Cardiac fibroblast (primary cell): ENCODE measurements at places on chromosomes 16 and 17.

DNA sequence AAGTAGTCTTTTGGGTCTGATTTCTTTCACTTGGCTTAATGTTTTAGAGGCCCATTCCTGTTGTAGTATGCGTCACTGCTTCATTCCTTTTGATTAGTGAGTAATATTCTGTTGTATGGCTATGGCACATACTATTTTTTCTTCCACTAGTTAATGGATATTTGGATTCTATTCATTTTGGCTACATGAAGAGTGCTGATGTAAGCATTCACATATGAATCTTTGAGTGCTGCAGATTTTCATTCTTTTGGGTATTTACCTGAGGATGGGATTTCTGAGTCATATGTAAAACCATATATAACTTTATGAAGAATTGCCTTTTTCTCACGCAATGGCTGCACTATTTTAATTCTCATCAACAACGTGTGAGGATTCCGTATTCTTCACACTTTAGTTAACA, 113.6 kb downstream of the AHSP start:
- DNase-seq: no peak

DNA sequence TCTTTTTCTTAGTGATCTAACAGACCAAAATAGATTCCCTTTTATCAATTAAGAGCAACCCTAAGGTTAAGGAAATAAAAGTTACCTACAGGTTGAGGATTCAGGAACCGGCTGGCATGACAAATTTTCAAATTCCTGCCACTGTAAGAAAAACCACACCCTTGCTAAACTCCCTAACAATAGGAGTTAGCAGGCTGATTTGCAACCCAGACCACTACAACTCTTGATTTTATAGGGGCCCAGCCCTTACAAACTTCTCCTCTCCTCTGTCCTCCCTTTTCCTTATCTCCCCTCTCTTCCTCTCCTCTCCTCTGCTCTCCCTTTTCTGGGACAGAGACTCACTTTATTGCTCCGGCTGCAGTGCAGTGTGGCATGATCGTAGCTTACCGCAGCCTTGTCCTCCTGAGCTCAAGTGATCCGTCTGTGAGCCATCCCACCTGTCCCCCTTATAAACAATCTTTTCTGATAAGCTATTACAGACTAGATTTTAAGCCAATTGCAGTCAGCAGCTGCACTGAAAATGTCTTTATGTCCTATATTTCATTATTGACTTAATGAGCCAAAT, 418.9 kb downstream of the CDH8 start:
- no peak for DNase-seq

GRCh38 chr17:41928693-41929251, 1.6 kb upstream of the ODAD4 start:
- no peak for DNase-seq

GRCh38 chr16:69179328-69180010, 7.5 kb upstream of the SNTB2 start:
- peak; percentile 83 for DNase-seq

DNA sequence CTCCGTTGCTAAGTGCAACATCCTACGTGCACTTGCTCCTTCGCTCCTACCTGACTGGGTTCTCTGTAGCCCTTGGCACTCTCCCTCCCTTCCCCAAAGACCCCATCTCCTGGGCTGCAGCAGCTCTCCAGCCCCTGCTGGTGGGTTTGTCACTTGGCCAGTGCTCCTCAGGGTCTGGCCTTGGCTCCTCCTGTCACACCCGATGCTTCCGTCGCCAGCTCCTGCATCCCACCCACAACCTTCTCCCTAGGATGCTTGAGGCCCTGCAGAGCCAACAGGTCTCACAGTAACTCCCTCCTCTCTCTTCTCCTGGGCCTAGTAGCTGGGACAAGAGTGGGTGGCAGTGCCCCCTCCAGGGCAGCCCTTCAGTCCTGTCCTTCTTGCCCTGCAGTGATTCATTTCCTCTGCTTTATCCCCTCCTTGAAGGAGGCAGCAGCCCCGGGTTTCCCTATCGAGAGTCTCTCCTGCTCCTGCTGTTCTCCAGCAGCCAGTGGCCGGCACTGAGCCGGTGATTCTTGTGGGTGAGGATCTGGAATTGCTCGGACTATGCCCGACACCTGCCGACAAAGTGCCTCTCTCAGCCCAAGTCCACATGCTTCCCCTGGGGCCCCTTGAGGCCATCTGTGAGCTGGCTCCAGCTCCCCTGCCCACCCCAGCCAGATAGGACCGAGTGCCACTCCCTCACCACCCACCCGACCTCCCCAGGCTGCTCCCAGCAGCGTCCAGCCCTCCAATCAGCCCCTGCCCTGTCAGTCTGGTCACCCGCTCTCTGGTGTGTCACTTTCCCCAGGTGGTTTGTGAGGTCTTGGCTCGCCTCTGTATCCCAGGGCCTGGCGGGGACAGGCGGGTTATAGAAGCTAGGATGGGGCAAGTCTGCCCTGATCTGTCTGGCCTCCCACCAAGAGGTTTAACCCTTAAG, 3.8 kb downstream of the LITAFD start:
- peak; percentile 50 for DNase-seq

GRCh38 chr16:83779886-83780285, 27.9 kb upstream of the HSBP1 start:
- peak; percentile 35 for DNase-seq

DNA sequence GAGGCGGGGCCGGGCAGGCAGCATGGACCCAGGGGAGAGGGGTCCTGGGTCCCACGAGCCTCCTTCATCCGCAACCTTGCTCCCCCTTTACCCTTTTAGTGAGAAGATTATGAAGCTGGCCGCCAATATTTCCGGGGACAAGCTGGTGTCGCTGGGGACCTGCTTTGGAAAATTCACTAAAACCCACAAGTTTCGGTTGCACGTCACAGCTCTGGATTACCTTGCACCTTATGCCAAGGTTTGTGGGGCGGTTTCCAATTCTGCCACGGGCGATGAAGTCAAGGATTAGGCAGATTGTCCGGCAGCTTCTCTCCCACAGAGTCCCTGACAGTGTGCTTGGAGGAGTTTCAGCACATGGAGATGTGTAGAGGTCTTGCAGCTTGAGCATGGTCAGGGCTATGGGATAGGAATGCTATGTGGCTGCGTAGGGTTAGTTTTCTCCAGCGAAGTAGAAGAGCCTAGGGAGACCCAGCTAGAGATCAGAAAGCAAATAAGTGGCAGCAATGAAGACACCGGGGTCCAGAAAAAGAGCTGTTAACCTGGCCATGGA, 598 bp downstream of the NIP7 start:
- DNase-seq: no peak

GRCh38 chr17:4605826-4606225, 21.5 kb downstream of the SMTNL2 start:
- DNase-seq: peak; percentile 75

- peak; percentile 89 for DNase-seq
These were observed 236.3 kb downstream of the KCNJ2 start for GRCh38 chr17:70405492-70406220.

GRCh38 chr17:49742166-49742638, 21.7 kb downstream of the FAM117A start:
- peak; percentile 42 for DNase-seq

DNA sequence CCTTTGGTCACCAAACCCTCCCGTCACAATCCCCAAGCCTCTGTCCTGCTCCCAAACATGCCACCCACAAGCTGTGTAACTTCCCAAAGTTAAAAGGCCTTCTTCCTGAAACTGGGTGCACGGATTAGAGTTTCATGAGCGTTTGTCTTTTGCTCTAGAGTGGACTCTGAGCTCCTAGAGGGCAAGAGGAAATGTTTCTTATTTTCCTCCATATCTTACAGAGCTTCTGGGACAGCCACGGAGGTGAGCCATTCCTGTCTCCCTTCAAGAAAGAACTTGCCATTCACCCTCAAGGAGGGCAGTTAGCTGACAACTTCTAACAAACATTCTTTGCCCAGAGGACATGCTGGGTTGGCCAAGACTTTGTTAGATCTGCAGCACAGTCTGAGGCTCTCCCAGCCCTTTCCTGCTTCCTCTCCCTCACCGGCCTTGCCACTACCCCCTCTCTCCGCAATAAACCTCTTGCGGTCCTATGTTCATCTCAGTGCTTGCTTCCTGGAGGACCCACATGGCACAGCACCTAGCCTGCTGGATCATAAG, 2.6 kb upstream of the MYCBPAP start:
- DNase-seq: no peak

- DNase-seq: peak; percentile 59
These were observed 917 bp downstream of the YWHAE start for GRCh38 chr17:1398931-1399678.

DNA sequence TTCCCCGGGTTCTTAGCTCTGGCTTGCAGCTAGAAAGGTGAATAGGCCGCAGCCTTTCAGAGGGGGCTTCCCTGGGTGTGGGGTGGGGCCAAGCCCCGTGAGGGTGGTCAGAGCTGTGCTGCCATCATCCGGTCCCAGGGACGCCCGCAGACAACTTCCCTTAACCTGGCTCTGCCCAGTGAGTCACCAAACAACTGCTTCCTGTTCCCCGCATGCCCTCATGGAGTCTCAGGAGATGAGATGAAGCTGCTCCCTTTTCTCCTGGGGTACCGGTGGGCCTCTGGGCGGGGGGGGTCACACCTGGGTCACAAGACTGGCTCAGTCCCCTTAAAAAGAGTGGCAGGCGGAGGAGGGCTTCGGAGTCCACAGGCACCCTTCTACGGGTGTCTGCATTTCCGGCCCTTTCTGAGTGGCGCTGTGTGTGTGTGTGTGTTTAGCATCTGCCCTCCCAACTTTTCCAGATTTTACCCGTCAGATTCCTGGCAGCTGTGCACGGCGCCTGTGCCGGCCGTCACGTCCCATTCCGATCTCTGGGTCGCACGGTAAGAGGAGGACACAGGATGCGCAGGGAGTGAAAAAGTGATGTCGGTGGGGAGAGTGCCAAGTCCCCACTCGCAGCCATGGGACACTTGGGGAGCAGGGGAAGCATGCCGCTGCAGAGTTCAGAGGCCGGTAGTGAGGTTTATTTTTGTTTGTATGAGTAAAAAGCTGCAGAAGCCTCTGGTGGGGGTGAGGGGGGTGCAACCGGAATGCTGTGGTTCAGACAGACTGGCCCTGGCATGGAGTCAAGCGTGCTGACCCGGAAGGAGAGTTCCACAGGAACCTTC, 16.8 kb downstream of the HIC1 start:
- peak; percentile 86 for DNase-seq

DNA sequence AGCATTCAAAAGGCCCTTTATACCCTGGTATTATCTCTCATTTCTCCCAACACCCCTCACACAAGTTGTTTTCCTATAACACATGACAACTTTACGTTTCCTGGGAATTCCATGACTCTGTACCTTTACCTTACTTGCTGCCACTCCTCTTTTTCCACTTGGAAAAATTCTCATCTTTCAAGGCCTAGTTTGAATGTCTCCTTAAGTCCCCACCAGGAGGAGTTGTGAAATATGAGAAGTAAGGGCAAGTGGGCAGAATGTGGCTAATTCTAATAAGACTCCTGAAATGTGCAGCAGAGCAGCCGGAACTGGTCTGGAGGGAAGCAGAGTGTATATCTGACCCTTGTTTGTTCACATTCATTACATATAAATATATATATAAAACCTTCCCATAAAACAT, 39.7 kb downstream of the BRCA1 start:
- DNase-seq: peak; percentile 33

DNA sequence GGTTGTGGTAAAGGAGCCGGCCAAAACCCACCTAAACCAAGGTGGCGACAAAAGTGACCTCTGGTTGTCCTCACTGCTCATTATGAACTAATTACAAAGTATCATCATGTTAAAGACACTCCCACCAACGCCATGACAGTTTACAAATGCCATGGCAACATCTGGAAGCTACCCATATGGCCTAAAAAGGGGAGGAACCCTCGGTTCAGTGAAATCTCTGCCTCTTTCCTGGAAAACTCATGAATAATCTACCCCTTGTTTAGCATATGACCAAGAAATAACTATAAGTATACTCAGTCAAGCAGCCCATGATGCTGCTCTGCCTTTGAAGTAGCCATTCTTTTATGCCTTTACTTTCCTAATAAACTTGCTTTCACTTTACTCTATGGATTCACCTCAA, 72.2 kb downstream of the CYLD start:
- DNase-seq: no peak

GRCh38 chr16:71373073-71373472, 14.6 kb downstream of the CALB2 start:
- peak; percentile 37 for DNase-seq

GRCh38 chr17:63295839-63296590, 150.1 kb downstream of the CYB561 start:
- DNase-seq: no peak

DNA sequence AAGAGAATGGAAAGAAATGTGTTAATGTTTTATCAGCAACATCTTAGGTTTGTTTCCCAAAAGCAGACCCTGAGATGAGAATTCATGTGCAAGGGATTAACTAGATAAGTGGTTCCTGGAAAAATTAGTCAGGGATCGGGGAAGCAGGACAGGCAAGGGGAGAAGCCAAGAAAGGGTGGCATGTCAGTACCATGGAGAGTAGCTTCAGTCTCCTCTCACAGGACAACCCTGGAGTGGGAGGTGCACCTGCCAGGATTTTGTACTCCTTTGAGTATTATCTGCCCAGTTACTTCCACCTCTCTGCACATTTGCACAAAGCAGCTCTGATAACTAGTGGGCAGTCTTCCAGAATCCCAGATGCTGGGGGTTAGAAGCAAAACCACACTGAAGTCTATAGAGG, 117.0 kb downstream of the RGS9 start:
- DNase-seq: peak; percentile 31

DNA sequence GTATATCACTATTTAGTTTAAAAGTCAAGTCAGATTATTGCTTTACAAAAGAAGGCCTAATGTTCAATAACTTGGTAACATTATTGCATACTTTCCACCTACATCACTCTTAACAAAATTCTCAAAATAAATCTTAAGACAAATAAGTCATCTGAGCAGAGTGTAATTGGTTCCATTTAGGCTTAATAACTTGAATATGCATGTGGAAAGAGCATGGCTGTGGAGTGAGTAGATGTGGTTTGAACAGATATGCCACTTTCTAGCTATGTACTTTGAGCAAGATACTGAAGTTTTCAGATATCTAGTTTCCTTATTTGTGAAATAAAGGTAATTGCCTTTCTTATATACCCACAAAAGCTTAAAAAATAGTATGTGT, 6.7 kb upstream of the EVI2A start:
- DNase-seq: peak; percentile 32

DNA sequence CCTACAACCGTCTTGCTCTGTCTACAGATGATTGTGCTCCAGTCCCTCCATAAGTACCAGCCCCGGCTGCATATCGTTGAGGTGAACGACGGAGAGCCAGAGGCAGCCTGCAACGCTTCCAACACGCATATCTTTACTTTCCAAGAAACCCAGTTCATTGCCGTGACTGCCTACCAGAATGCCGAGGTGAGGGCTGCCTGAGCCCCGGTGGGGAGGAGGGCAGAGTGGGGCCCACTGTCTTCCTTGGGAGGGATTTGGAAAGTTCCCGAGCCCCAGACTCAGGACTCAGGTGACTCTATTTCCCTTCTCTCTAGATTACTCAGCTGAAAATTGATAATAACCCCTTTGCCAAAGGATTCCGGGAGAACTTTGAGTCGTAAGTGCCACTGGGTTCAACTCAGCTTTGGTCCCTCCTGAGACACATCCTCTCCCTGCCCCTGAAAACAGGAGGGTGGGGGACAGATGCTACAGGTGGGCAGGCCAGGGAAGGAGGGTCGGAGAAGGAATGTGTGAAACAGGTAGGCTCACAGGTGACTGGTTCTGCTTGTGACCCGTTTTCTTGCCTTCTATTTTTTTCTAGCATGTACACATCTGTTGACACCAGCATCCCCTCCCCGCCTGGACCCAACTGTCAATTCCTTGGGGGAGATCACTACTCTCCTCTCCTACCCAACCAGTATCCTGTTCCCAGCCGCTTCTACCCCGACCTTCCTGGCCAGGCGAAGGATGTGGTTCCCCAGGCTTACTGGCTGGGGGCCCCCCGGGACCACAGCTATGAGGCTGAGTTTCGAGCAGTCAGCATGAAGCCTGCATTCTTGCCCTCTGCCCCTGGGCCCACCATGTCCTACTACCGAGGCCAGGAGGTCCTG, 11.4 kb downstream of the TBX21 start:
- DNase-seq: no peak

- no peak for DNase-seq
These were observed 850 bp downstream of the PPM1E start for GRCh38 chr17:58756246-58757161.
